ENCODE measurements at places on chromosomes 4 and X.

DNA sequence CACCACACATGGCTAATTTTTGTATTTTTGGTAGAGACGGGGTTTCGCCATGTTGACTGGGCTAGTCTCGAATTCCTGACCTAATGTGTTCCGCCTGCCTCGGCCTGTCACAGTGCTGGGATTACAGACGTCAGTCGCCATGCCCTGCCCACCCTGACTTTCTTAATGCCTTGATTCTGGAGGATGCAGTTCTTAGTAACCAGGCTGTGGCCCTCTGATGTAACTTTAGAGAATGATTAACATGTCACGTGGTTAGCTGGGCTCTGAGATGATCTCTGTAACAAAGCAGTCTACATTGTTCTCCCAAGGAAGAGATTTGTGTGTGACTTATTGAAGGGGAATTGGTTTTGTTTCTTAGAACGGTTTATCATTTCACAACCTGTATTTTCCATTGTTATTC lies 30.6 kb downstream of the ANK2 start:
- no peak for DNase-seq

DNA sequence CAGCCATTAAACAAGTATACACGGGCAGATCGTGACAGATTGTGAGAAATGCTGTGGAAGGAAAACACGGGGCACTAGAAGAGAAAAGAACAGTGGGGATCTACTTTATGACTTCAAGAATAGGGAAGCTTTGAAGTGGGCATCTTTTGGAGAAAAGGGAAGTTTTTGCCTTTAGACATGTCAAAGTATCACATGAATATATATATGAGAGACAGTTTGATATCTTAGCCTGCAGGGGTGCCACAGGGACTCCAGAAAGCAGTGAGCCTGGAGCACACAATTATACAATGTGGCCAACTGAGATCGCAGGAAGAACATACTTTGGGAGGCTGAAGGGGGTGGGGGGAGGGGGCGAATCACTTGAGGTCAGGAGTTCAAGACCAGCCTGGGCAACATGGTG lies 35.7 kb downstream of the RELL1 start:
- DNase-seq = no peak

- no peak for DNase-seq
These were observed 5.0 kb downstream of the RPL36A start for GRCh38 chrX:101395789-101396188.

- DNase-seq = no peak
These were observed 181.2 kb downstream of the ARHGAP10 start for GRCh38 chr4:147913137-147913536.
